Adipocyte (in vitro differentiated cells): ENCODE measurements at places on chromosomes 1 and 21.
A peak's percentile ranks its signal among the peaks of the same experiment; 100 is the strongest.

DNA sequence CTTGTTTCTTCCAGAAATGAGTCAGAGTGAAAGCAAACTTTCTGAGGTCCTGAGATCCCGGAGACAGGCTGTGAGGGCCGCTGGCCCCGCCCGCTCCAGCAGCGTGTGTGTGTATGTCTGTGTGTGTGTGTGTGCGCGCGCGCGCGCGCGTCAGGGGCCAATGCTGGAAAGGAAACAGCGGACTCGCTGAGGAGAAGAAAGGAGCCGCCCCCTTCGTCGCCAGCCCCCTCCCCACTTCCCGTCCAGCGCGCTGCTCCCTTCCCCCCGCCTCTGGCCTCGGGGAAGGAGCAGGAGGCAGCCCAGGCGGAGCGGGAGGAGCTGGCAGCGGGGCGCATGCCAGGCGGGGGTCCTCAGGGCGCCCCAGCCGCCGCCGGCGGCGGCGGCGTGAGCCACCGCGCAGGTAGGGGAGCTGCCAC, at the start of gene DISC1:
DISC1 (plus strand) TSS at position 256 of the 416 bp plus-strand sequence; CDS start at position 334, 78 bp downstream.
- peak; percentile 89 for DNase-seq

DNA sequence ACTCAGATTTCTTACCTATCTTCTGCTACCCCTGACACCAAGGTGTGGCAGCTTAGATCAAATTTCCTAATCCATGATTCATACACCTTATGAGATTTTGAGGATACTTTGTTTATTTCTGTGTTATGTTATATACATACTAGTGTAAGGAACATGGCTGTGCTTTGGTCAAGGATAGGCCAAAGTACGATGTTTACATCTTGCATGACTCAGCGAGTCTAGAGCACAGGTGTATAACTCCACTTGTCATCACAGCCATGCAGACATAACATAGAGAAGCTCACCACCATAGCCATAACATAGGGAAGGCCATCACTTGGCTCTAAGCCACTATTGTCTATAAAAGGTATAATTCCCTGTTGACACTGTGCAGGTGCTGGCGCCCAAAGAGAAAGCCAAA, 61.2 kb downstream of the GBP6 start:
- no peak for DNase-seq

DNA sequence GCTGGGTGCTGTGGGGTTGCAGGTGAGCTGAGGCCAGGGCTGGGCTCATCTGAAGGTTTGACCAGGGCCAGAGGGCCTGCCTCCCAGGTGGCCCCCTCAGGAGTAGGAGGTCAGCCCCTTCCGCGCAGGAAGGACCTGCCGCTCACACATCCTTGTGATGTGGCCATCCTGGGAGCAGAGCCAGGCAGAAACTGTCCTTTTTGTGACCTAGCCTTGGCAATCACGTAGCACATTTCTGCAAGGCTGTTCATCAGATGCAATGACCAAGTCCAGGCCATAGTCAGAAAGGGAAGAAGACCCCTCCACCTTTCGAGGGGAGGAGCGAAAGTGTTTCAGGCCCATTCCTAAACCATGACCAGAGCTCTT, 55.5 kb upstream of the TRAPPC10 start:
- DNase-seq, result no peak

GRCh38 chr21:27475363-27475955, 508.6 kb upstream of the ADAMTS5 start:
- no peak for DNase-seq

DNA sequence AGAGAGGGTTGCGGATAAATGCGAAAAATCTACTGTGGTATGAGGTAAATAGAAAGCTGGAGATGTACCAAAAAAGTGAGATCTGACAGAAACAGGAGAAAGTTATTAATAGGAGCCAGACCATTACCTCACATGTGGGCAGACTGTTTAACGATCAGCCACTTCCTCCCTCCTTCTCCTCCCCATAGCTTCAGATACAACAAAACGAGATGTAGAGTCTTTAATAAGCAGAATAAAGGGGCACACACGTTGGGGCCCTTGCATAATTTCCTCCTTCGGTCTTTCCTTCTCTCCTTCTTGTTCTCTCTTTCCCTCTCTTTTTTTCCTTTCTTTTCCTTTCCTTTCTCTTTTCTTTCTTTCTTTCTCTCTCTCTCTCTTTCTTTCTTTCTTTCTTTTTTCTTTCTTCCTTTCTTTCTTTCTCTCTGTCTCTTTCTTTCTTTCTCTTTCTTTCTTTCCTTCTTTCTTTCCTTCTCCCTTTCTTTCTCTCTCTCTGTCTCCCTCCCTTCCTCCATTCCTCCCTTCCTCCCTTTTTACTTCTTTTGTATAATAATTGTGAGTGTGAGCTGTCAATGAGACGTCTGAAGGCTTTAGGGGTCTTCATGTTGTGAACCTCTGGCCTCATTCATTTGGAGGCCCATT, 242.1 kb downstream of the GRIK1 start:
- no peak for DNase-seq

DNA sequence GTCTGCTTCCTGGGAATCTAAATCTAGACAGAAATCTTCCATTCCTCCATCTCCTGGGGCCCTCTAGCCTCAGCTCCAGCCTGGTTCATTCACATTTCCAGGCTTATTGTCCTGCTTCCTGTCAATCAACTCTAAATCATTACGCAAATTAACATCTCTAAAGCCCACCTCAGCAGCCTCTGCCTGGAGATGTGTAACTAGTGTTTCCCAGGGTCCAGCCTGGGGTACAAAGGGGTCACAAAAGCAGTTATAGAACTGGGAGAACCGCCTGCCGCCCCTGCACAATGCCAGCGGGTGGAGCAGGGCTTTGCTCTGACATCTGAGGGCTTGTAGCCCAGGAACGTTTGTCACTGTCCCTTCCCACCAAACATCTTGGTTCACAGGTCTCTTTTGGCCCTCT, 373.5 kb downstream of the RRAGC start:
- DNase-seq, result no peak

DNA sequence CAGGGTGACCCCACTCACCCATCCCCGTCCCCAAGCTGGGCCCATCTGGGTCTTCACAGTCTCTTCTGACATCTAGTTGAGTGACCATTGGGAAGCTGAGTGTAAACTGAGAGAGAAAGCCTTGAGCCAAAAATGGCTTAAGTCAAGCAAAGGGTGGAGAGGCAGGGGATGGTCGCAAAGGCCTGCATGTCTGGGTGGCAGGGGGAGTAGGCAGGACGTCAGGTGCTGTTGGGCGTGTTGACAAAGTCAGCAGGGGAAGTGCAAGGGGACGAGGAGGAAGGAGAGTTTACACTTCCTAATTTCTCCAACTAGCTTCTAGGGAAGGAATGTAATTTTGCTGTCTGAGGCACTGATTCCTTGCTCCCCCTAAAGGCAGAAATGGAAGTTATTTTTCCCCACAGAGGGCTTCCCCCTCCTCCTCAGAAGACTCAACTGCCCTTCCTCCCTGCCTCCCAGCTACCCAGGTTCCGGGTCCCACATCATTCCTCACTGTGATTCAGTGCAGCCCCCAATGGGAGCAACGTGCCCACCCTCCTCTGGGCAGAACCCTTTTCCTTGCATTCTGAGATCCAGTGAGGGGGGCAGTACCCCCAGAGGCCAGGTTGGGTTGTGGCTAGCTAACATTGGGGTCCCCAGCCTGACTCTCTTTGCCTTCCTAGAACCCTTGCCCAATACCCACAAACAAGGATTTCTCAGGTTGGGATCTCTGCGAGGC, 1.2 kb upstream of the ADORA1 start:
- peak; percentile 63 for DNase-seq

- peak; percentile 33 for DNase-seq
These were observed 329.7 kb upstream of the SNX7 start for GRCh38 chr1:98331718-98332311.

GRCh38 chr1:111179968-111180533, 20.4 kb downstream of the DENND2D start:
- no peak for DNase-seq

DNA sequence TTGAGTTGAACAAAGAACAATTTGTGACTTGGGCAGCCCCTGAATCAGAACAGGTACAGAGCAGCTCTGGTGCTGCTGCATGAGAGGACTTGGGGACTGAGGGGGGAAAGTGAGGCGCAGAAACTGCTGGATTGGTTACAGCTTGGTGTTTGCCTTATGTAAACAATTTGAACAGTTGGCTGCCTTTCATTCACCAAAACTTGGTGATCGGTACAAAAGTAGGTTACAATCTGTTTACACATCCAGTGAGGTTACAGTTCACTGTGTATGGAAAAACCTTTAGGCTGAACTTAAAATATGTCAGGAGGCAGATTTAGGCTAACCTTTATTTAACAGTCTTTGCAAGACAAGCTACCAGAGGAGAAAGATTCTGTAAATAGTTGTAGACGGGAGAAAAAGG, 28.6 kb upstream of the MTR start:
- no peak for DNase-seq

- peak; percentile 59 for DNase-seq
These were observed 7.3 kb upstream of the CACNA1S start for GRCh38 chr1:201119206-201120197.

DNA sequence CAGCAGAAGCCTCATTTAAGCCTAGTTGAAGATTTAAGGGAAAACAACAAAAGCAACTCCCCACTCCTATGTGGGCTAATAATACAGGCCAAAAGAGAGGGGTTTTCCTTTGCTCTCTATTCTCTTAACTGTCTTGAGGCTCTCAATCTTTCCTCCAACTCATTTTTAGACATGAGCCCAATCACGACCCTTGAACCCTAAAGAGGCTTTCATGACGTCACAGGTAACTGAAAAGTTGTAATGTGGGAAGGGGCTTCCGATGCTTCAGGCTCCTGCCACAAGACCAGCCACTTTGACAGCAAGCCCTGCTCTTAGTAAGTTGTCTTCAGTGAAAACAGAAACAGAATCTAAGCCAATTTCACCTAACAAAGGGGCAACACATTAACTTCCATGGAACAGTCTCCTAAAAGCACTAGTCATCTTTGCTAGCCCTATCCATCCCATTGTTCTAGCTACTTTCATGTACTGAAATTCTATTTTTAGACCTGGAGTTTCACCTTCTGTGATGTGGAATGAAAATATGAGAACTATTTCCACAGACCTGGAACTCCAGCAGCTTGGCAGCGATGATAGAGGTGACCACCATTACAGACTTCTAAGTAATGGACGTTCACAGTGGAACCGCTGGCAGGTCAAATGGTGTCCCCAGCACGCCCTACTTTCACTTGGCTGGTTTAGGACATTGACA, 36.3 kb downstream of the GPR161 start:
- no peak for DNase-seq

DNA sequence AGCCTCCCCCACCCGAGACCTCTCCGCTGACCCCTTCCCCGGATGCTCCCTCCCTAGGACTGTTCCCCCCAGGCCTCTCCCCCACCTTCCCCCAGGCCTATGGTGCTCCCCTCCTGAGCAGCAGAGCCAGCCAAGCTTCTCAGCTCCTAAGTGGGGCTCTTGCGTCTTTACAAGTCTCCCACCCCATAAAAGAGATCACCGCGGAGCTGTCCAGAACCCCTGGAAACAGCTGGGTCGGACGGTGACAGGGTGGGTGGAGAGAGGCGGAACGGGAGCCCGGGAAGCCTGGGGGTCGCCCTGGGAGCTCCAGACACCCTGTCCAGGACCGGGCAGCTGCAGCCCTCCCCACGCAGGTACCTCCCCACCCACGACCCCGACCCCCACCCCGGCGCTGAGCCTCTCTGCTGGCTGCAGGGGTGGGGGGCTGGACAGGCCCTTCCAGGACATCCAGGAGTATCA, 61.2 kb downstream of the WNT9A start:
- no peak for DNase-seq

GRCh38 chr1:75969550-75969949, 37.3 kb upstream of the ASB17 start:
- no peak for DNase-seq

DNA sequence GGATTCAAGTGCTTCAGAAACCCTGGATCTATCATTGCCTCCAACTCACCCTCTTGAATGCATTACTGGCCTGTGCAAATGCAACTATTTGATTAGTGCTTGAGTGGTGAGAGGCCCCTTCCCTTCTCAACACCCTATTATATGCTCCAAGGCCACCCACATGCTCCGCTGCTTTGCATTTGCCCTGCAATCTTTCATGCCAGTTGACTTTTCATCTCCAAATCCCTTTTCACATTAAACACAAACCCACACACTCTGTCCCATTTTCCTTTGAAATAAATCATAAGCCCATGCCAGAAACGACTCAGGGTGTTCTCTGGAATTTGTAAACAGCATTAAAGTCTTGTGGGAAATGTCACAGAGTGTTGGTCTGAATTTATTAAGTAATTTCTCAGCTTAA, 78.9 kb upstream of the CTTNBP2NL start:
- no peak for DNase-seq

DNA sequence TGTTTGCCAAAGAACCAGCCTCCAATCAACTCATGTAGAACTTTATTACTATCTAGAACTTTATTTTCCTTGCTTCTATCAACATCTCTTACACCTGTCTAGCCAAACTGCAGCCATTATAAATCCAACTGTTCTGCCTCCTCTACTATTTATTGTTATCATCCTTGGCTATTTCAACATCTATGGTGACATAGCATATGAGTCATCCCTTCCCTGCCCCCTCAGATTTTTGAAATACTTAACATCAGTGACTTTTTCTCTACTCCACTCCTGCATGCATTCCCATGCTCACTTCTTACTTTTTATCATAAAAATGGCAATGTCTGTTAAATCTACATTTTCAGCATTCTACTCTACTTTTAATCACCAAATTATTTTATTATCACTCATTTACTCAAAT, 544.9 kb upstream of the NEGR1 start:
- peak; percentile 58 for DNase-seq

DNA sequence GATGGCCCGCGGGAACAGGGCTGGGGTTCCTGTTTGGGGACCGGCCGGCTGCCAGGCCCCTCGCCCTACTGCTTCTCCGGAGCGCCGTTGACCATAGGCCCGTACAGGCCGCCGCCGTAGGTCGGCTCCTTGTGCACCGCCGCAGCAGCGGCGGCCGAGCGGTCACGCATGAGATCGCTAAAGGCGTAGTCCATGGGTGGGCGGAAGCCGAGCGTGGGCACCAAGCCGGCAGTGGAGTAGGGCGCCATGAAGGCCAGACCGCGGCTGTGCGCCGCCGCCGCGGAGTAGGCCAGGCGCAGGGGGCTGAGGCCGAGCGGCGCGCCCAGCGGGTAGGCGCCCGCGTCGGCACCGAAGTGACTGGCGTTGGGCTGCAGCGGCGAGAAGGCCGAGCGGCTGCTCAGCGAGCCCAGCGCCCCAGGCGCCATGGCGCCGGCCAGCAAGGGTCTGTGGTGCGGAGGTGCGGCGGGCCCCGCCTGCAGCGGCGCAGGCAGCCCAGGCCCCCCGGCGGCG, 4.6 kb downstream of the DMRTA2 start:
- DNase-seq, result peak; percentile 37

- DNase-seq, result no peak
These were observed 43.9 kb downstream of the FH start for GRCh38 chr1:241475671-241476070.

- no peak for DNase-seq
These were observed 24.9 kb downstream of the CSMD2 start for GRCh38 chr1:34140011-34140676.
